ENCODE measurements at places on chromosomes 6 and 20.

GRCh38 chr20:61349447-61350165 lies 97.5 kb downstream of the CDH4 start:
- no peak for DNase-seq

DNA sequence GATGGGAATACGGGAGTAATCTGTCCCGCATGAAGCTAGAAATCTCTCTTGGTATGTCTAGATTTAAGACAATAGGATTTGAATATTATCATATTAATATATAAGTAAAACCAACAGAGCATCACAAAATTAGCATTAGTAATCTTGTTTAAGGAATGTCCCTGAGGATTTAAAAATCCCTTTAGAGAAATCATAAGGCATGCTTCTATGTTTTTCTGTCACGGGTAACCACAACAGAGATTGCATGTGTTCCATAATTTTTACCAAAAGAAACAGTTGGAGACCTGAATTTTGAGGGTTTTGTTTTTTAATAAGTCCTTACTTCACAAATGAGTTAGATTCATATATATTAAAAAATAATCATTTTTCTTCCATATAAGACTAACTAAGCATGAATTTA lies 146.8 kb downstream of the GJA1 start:
- no peak for DNase-seq

GRCh38 chr20:16273812-16274555 lies 299.3 kb downstream of the KIF16B start:
- DNase-seq = no peak

DNA sequence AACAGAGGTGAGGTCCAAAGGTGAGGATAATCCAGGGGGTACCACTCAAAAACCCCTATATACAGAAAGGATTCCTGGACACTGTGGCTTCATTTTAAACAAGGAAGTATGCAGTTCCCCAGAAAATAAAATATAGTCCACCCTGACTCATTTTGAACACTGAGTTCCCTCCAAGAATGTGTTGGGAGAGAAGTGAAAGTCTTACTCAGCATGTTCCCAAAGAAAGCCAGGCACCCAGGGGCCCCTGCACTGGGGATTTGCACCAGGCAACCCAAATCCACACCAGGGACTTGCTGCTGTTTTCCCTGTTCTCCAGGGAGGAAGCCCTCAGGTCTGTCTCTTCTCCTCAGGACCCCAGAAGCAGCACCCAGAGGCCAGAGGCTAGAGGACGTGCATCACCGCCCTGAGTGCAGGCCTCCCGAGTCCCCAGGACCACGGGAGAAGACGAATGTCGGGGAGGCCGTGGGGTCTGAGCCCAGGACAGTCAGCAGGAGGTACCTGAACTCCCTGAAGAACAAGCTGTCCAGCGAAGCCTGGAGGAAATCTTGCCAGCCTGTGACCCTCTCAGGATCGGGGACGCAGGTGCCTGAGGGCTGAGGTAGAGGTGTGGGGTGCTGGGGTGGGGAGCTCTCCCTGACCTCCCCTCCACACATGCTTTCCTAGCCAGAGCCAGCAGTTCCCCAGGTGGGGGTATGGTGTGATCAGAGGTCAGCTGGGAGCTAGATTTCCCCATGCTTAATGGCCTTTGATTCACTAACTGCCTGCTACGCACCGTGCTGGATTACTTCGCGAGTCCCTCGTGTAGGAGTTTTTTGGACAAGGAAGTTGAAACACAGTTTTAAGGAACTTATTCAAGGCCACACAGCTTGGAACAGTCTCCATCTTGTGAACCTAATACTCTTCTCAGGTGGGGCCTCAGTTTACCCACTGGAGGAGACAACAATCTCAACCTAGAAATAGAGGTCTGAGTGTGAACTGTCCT lies 3.3 kb downstream of the FGD2 start:
- no peak for DNase-seq

GRCh38 chr6:5946701-5947100 lies 60.0 kb downstream of the NRN1 start:
- no peak for DNase-seq

- no peak for DNase-seq
Observed at GRCh38 chr6:56796196-56796532, 153.5 kb upstream of the DST start.

- DNase-seq = no peak
Observed at GRCh38 chr6:47424436-47424836, 53.2 kb upstream of the CD2AP start.

- DNase-seq = no peak
Observed at GRCh38 chr20:61935926-61936700, 129.6 kb downstream of the TAF4 start.

- DNase-seq = no peak
Observed at GRCh38 chr6:7261852-7262461, 51.0 kb downstream of the SSR1 start.

GRCh38 chr6:161393292-161393691 lies 119.4 kb upstream of the AGPAT4 start:
- DNase-seq = no peak

- no peak for DNase-seq
Observed at GRCh38 chr6:143556529-143556928, 45.0 kb upstream of the FUCA2 start.

- DNase-seq = no peak
Observed at GRCh38 chr20:45469336-45470261, at the start of gene WFDC2. TSS of gene WFDC2 (plus strand) at chr20:45469753. CDS start at chr20:45469782, 29 bp downstream.

GRCh38 chr6:151763303-151763702 lies 44.2 kb upstream of the ESR1 start:
- no peak for DNase-seq

DNA sequence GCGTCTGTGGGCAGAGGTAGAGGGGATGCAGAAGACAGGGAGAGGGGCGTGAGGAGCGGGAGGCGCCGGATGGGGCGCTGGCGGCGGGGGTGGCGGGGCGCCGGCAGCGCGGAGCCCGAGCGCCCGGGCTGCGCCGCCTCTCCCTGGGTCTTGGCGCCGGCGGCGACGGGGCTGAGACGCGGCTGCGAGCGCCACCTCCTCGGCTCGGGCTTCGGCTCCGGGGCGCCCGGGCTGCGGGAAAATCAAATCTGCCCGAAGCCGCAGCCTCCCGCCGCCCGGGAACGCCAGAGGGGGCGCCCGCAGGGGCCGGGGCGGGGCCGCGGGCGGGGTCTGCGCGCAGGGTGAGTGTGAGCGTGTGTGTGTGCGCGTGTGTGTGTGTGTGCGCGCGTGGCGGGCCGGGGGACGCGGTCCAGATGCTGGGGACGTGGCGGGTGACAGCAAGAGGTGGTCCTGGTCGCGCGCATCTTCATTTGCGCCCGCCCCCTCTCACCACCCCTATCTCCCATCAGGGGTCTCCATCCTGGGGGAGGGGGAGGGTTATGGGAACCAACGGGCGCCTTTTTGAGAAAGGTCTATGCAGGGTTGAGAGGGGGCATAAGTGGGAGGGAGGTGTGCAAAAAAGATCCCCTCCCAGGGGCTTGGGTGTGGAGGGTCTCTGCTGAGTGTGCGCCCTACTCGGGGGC lies 646 bp upstream of the CPNE5 start:
- no peak for DNase-seq

Data from activated CD4-positive, alpha-beta T cell treated with anti-CD3 and anti-CD28 coated beads for 24 hours (primary cell).